ENCODE measurements at places on chromosomes 6 and 20.

DNA sequence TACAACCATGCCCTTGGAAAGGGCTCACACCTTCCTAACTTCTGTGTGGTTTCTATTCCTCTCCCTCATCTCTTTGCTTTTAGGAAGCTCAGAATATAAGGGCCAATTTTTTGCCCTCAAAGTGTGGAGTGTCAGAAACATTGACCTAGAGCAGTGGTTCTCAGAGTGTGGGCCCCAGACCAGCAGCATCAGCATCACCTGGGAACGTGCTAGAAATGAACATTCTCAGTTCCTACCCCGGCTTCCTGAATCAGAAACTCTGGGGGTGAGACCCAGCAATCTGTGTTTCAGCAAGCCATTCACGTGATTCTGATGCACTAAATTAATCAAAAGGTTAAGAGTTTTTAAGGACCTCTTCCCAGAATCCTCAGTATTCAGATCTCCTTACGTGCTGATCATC, 47.9 kb upstream of the IL17A start:
- no peak for DNase-seq

GRCh38 chr6:82603871-82604270, 240.3 kb downstream of the TPBG start:
- no peak for DNase-seq

DNA sequence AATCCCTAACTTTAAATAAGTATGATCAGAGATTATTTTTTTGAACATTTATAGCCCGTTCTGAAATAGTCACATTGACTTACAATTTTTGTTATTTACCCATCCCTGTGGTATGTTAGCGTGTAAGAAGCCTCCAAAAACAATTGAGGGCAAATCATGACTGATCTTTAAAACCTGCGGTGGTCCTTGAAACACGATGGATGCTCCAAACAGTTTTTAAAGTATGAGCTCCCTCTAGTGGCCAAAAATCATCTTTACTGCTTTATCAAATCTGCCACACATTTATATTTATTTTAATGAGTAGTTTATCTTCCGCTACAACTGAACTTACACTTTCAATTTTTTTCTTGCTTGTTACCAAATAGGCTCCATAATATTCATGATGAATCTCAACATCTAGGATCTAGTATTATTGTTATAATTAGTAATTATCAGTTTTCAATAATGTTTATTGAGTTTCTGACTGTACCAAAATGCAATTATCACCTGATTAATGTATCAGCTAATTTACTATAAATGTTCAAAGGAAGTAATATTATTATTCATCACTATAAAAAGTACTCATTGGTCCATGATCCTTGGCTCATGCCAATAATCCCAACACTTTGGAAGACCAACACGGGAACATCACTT, 52.2 kb downstream of the MARCKS start:
- DNase-seq: no peak

GRCh38 chr6:31464252-31465184, 33.4 kb upstream of the MICB start:
- no peak for DNase-seq

GRCh38 chr20:45991616-45992015, 17.1 kb upstream of the MMP9 start:
- DNase-seq: no peak

- no peak for DNase-seq
These were observed 25.9 kb downstream of the NUDT3 start for GRCh38 chr6:34366639-34366921.

DNA sequence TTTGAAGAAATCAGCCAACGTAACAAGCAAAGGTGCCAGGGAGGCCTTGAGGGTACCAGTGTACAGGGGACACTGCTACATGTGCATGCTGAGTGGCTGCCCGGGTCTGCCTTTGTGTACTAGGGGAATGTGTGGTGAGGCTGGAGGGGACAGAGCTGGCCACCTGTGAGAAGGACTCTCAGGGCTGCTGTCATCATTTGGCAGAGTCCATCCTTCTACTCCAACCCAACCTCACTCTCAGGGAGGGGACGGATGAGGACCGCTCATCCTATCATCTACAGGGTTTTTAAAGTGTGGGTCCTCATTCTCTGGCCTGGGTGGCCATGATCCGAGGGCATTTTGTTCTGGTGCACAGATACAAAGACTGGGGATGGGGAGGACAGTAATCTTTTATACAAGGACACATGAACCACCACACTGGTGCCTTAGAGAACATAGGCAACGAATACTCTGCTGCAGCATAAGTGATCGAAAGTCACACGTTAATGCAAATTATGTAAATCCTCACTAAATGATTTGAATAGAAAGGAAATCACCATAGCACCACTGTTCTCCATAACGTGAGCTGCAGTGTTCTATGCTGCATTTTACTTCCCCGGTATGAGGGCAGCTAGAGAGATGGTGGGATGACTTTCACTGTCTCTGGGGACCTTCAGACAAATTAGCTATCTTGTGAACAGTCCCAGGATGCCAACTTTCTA, 181.4 kb downstream of the GMPR start:
- DNase-seq: no peak

GRCh38 chr6:13303668-13304017, 24.7 kb downstream of the TBC1D7 start:
- peak; percentile 15 for DNase-seq

DNA sequence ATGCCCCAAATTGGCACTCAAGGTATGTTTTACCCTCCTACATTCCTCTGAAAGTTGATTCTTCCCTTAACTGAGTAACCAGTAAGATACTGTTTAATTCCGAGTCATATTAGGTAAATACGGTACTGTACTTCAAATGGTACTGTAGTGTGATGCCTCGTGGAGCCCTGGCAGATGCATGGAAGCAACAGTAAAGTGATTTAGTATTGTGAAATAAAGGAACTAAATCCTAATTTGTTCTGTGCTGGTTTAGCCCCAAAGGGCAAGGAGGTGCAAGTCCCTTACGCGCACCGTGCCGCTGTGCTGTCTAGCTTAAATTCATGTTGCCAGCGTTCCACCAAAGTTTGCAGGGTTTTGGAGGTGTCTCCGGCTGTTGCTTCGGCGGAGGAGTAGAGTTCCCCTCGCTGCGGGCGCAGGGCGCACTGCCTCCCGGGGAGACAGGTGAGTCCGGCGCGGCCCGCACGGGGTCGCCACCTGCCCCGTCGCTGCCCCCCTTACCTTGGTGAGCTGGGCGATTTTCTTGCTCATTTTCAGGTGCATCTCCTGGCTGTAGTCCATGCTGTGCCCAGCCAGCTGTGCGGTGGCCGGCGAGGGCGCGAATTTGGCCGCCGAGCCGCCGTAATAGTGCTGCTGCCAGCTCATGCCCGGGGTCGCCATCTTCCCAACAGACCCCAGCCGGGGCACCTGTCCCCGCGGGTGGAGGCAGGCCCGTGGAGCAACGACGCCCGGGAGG, 655 bp downstream of the FAM184A start:
- peak; percentile 12 for DNase-seq

DNA sequence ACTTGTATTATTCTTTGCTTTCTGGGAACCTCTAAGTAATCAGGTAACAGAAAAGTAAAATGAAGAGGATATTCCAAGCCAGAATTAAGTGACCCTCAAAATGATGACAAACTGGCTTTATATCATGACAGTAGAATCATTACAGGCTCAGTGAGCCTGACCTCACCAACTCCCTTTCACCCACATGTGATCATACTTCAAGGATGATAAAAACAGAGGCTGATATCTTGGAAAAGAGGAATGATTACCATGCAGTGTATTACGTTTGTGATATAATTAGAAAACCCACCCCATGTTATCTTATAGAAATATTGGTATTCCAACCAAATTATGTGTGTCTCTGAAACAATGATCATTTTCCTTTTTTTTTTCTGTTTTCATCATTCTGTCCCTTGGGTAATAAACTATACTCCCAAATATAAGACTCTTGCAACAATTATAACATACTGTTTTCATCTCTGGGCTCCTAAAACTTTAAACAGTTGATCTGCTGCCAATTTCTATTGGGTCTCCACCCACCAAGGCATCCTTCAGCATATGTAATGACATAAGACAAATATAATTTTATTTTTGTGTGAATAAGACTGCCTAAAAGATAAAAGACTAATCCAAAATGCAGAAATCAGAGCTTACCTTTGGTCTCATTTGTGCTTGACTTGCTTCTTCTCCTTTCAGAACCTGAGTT, 115.7 kb downstream of the DST start:
- DNase-seq: no peak

- DNase-seq: peak; percentile 51
These were observed 18.6 kb upstream of the FOXO3 start for GRCh38 chr6:108541843-108542759.

GRCh38 chr6:87436435-87436834, 28.7 kb downstream of the CFAP206 start:
- DNase-seq: peak; percentile 15

DNA sequence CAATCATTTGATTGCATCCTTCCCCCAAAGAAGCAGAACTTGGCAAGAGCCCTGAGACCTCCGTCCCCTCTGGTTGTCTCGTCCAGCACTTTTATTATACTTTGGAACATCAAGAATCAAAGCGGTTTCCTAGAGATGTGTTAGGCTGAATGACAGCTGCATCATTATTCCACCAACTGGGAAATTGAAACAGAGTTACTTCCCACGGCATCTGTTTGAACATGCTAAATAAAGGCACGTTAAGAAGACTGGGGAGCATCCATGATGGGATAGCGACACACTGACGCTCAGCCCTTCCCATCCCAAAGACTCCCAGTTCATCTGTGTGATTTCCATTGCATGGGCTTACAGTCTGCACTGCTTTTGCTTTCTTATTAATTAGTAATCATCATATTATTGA, 147.8 kb downstream of the TBC1D7 start:
- DNase-seq: no peak

DNA sequence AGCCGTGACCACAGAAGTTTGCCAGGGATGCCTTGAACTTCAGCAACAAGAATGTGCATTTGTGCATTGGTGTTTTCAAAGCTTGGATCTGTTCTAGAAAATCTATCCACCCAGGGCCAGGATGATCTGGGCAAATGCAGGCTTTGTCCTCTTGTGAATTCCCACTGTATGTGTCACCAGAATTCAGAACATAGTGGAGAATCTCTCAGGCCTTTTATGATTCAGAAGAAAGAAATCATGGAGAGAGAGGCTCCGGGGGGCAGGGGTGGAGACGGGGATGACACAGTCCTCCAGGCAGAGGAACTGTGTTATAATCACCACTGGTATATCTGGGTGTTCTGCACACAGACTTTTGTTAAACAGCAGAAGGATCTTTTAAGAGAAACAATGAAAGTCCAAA, 304.1 kb downstream of the CDH4 start:
- DNase-seq: no peak

DNA sequence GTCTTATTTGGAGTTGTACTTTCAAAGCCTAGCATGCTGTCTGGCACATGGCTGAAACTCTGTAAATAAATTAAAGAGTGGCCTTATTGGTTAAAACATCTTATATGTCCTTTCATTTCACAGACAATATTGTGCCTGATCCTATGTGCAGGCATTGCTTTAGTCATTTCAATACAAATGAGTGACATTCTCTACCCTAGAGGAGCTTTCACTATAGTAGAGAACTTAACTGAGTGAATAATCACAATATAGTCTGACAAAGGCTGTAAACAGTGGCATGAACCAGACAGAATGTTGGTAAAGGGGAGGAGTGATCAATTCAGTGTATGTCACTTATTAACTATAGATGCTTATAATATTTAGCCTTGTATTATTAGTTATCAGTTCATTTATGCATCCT, 481.8 kb downstream of the TFAP2B start:
- no peak for DNase-seq

DNA sequence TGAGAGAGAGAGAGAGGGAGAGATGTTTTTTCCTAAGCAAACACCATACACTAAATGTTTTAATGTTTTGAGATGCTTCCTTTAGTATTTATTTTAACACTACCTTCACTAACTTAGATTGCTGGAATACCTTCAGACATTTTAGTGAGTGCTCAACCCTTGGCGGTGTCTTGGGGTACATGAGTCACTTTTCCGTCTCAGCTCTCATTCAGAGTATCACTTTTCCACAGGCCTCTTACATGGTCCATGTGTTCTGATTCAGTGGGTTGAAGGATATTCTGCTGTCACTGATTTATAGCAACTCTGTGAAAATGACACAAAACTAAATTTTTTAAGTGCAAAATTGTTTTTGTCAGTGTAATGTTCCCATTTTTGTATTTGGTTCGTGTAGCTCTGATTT, 217.9 kb downstream of the CLVS2 start:
- DNase-seq: no peak

- DNase-seq: no peak
These were observed 46.9 kb upstream of the TRERF1 start for GRCh38 chr6:42498473-42499128.

DNA sequence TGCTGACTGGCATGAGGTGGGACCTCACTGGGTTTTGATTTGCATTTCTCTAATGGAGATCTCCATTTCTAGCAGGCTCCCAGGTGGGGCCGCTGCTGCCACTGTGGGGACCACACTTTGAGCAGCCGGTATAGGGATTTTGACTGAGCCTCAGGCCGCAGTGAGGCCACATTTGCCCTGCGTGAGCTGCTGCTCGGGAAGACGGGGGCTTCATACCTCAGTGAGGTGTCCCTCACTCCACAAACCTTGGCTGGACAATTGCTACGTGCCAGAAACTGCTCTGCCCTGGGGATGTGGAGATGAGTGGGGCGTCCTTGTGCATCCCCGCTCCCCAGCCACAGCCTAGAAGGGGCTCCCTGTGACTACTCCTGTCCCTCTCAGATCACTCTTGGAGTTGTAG, 134.3 kb downstream of the ANKRD60 start:
- DNase-seq: no peak

DNA sequence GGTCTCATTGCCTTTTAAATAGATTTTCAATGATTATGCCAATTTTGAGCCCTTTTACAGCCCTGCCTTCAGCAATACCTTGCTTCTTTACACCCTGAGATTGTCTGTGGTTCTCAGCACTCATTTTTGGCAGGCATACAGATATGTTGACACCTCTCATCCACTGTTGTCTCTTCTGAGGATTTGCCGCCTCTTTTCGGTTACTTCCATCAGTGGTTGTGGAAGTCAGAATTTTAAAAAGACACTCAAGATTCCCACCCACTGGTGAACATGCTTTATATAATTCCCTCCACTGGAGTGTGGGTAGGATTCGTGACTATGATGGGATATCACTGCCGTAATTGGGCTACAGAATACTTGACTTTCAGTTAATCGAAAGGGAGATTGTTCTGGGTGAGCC, 37.4 kb upstream of the KIF13A start:
- DNase-seq: no peak

GRCh38 chr20:32449890-32450401, 91.8 kb downstream of the ASXL1 start:
- no peak for DNase-seq

DNA sequence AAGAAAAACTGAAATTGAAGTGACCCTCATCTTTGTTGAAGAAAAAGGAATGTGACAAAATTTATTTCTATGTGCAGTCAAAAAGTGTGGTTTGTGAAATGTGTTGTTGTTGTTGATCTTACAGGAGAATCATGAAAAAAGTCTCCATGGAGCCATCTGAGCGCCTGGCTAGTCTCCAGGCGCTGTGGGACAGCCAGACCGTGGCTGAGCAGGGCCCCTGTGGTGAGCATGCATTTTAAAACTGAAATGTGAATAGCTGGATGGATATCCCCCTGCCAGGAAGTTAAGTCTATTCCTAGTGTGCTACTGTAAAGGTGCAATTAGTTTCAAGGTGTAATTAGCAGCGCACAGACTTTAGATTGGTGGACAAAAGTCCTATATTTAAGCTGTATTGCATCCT, 170.6 kb downstream of the CARMIL1 start:
- no peak for DNase-seq
